ENCODE measurements at places on chromosomes 12 and 14.

DNA sequence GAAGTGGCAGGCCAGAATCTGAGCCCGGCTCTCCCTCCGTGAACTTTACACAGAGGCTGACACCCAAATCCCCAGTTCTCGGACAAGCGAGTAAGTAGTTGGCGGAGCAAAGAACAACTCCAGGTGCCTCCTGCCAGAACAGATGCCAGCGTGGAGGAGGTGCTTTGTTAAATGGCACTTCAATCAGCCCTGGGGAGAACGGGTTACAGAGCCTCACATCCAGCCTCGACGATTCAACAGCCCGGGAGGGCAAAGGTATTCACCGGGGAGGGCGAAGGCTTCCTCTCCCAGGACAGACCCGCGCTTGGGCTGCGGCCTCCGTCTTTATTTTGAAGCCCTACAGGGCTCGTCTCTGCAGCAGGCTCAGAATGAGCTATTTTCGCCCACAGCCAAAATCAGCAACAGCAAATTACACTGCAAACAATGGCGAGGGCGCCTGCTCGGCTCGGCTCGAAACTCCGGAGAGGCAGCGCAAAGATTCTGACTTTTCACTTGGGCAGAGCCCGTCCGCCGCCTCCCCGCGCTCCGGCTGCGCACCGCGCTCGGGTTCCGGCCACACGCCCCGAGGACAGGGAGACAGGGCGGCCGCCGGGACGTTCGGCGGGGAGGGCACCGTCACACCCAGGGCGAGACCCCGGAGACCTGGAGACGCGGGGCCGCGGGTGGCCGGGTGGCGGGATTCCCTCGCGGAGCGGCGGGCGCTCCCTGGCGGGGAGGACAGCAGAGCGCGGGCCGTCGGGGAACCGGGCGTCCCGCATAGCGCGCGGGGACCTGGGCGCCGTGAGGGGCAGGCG, 811 bp downstream of the TMCC3 start:
- no peaks in the 10 kb centered on the region for H3K4me1 ChIP-seq
- peaks cover 5% of the 10 kb centered on the region for H3K27me3 ChIP-seq
- H3K4me3 ChIP-seq = peak overlapping the region; percentile 72
- no peak overlapping the region for H3K27ac ChIP-seq
- peak; percentile 52 for DNase-seq

- H3K27ac ChIP-seq = no peak overlapping the region
- DNase-seq = no peak
- no peaks in the 10 kb centered on the region for H3K4me1 ChIP-seq
- H3K4me3 ChIP-seq = no peak overlapping the region
- no peaks in the 10 kb centered on the region for H3K36me3 ChIP-seq
Measured at GRCh38 chr12:67732857-67733256, 84.3 kb downstream of the DYRK2 start.

DNA sequence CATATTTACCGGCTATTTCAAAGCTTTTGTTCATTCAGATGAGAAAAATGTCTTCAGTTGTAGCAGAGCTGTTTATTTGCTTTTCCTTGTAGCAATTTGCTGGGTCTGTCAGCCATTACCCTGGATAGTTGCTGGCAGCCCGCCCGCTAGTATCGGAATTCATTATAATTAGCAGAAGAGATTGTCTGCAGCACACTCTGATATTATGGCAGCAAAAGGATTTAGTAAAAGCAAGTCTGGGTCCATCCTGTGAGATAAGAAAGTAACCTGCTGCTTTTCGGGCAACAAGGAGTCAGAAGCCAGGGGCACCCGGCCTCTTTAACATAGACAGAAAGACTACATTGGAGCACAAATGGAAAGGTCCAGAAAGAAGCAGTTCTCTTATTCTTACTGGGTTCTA, 6.1 kb upstream of the SLC35E3 start:
- H3K36me3 ChIP-seq = no peaks in the 10 kb centered on the region
- no peak for DNase-seq
- H3K27me3 ChIP-seq = no peaks in the 10 kb centered on the region
- H3K4me1 ChIP-seq = peaks cover 2% of the 10 kb centered on the region
- no peak overlapping the region for H3K4me3 ChIP-seq

GRCh38 chr14:67529947-67530935, 2.8 kb upstream of the PLEKHH1 start:
- H3K27ac ChIP-seq = no peak overlapping the region
- no peak for DNase-seq
- H3K4me1 ChIP-seq = no peaks in the 10 kb centered on the region
- no peaks in the 10 kb centered on the region for H3K36me3 ChIP-seq
- peaks cover 9% of the 10 kb centered on the region for H3K27me3 ChIP-seq
- H3K4me3 ChIP-seq = no peak overlapping the region

GRCh38 chr12:124487066-124487833, 80.2 kb downstream of the NCOR2 start:
- peaks cover 5% of the 10 kb centered on the region for H3K36me3 ChIP-seq
- no peak for DNase-seq
- H3K4me3 ChIP-seq = no peak overlapping the region
- H3K27ac ChIP-seq = no peak overlapping the region
- H3K27me3 ChIP-seq = no peaks in the 10 kb centered on the region

GRCh38 chr12:45220969-45221368, 5.1 kb downstream of the ANO6 start:
- H3K4me1 ChIP-seq = peaks cover 2% of the 10 kb centered on the region
- H3K36me3 ChIP-seq = no peaks in the 10 kb centered on the region
- H3K4me3 ChIP-seq = no peak overlapping the region

- H3K4me1 ChIP-seq = no peaks in the 10 kb centered on the region
- no peak overlapping the region for H3K27ac ChIP-seq
- no peaks in the 10 kb centered on the region for H3K27me3 ChIP-seq
- no peak overlapping the region for H3K4me3 ChIP-seq
- no peaks in the 10 kb centered on the region for H3K36me3 ChIP-seq
- DNase-seq = no peak
Measured at GRCh38 chr14:64400829-64401459, 12.8 kb downstream of the MTHFD1 start.

- no peak for DNase-seq
- H3K4me3 ChIP-seq = no peak overlapping the region
- H3K4me1 ChIP-seq = no peaks in the 10 kb centered on the region
Measured at GRCh38 chr14:20956376-20956976, 1.2 kb downstream of the RNASE2 start.

DNA sequence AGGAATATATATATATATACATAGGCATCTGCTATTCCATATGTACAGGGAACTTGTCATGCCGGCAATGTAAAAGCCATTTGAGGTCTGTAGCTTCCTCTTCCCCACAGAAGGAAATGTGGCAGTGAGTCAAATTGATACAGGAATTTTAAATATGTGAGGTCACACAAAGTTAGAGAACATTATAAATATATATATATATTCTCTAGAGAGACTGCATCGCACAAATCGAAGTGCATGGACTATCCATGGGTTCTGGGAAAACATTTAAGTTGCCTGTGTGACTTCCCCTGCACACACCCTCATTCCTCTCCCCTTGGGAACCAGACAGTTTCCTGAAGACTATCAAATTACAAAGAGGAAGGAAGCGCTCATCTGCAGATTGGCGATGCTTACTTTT, 100.9 kb upstream of the CCDC91 start:
- H3K27ac ChIP-seq = no peak overlapping the region
- H3K27me3 ChIP-seq = no peaks in the 10 kb centered on the region
- H3K4me1 ChIP-seq = no peaks in the 10 kb centered on the region
- no peak overlapping the region for H3K4me3 ChIP-seq

DNA sequence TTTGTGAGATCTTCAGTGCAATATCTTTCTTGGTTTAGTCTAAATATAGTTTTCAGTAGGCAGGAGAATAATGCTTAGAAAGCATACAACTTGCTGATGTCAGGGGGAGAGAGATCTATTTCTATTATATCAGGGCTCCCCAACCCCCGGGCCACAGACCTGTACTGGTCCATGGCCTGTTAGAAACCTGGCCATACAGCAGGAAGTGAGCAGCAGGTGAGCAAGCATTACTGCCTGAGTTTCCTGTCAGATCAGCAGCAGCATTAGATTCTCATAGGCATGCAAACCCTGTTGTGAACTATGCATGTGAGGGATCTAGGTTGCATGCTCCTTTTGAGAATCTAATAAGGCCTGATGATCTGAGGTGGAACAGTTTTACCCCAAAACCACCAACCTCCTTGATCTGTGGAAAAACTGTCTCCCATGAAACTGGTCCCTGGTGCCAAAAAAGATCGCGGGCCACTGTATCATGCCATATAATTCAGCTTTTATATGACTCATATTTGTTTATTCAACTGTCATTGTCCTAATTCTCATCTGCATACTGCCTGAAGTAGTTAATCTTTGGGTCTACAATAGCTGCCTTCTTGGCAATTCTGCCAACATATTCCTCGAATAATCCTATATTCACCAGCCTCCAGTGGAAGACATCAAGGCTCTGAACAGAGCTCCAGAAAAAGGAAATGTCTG, 163.6 kb upstream of the DYRK2 start:
- no peaks in the 10 kb centered on the region for H3K4me1 ChIP-seq
- no peak for DNase-seq
- peaks cover 4% of the 10 kb centered on the region for H3K27me3 ChIP-seq
- H3K4me3 ChIP-seq = no peak overlapping the region
- no peak overlapping the region for H3K27ac ChIP-seq

GRCh38 chr12:101992091-101992490, 69.7 kb downstream of the WASHC3 start:
- H3K27ac ChIP-seq = no peak overlapping the region
- no peaks in the 10 kb centered on the region for H3K36me3 ChIP-seq
- H3K27me3 ChIP-seq = no peaks in the 10 kb centered on the region
- no peak overlapping the region for H3K4me3 ChIP-seq
- peak; percentile 23 for DNase-seq

DNA sequence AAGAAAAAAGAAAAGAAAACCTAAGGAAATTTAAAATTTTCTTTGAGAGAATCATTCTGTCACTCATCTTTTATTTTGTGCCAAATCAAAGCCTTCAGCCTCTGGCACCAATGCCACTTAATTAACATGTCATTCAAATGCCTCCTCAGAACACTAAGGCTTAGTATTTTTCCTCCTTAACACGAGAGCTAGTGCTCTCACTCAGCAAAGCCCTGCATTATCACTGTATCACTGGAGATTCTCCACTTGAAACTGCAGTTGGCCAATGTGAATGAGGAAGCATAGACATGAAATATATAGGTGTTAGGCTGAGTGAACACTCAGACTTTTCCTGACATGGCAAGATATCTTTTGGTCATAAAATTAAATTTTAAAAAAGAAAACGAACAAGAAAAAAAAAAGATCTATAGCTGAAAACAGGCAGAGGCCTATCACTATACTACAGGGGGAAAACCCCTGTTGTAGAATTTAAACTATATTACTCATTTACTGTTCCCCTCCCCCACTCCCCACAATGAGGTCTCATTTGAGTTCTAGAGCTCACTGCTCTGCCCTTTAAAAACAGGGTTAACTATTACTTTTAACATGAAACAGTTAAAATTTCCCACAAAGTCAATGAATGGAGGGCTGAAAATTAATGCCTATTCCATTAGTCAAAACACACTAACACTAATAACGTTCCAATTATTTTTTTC, 5.1 kb downstream of the MBIP start:
- no peak overlapping the region for H3K4me3 ChIP-seq
- H3K27me3 ChIP-seq = no peaks in the 10 kb centered on the region
- H3K27ac ChIP-seq = no peak overlapping the region
- DNase-seq = no peak
- H3K36me3 ChIP-seq = peaks cover 3% of the 10 kb centered on the region
- H3K4me1 ChIP-seq = no peaks in the 10 kb centered on the region

GRCh38 chr12:45235087-45236025, 19.5 kb downstream of the ANO6 start:
- H3K36me3 ChIP-seq = no peaks in the 10 kb centered on the region
- peaks cover 35% of the 10 kb centered on the region for H3K4me1 ChIP-seq
- DNase-seq = peak; percentile 32
- peak overlapping the region; percentile 15 for H3K4me3 ChIP-seq
- peak overlapping the region; percentile 95 for H3K27ac ChIP-seq
- no peaks in the 10 kb centered on the region for H3K27me3 ChIP-seq

DNA sequence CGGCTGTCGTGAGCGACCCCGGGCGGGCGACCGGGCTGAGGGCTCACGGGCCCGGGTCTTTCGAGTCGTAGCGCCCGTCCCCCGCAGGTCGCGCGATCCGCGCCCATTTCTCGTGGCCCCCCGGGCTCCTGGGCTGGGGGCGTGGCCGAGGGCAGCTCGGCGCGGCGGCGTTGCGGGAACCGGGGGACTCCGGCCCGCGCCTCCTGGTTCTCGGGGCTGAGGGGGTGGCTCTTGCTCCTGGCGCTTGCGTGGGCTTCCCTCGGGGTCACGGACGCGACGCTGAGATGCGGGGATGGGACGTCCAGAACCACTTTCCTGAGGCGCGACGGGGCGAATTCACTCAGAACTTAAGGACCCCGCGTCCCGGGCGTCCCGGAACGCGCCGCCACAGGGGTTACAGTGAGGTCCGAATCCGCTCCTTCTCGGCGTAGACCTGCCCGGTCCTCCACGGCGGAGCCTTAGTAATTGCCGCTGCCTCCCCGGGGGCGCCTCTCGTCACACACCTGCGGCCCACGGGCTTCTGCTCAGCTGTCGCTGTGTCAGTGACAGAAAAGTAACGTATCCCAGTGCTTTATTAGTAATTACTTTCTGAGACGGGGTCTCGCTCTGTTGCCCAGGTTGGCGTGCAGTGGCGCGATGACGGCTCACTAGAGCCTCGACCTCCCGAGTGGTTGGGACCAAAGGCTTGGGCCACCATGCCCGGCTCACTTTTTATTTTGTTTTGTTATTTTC, 606 bp downstream of the EP400 start:
- H3K36me3 ChIP-seq = no peaks in the 10 kb centered on the region
- H3K27me3 ChIP-seq = no peaks in the 10 kb centered on the region
- no peak for DNase-seq
- H3K4me3 ChIP-seq = peak overlapping the region; percentile 84

DNA sequence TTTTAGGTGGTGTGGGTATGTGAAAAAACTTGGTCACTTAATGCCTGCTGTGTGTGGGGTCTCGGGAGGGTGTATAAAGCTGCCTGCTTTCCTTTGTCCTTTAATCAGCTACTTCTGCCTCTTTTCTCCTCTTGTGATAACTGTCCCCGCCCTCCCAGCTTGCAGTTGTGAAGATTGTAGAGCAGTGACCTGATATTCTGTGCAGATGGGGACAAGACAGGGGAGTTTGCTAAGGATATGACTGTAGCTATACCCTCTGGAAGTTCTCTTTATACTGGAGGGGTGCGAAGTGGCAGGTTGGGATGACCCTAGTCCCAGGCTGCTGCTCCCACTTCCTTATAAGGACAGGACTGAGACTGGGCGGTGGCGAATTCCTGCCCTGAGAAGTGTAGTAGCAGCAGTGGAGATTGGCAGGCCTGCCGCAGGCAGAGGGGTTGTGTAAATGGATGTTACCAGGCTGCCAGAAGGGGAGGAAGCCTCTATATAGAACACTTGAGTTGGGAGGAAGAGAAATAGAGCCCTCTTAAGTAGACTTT, 835 bp downstream of the MYL6 start:
- H3K36me3 ChIP-seq = peaks cover 28% of the 10 kb centered on the region
- DNase-seq = peak; percentile 89
- H3K27ac ChIP-seq = peak overlapping the region; percentile 95
- H3K4me3 ChIP-seq = peak overlapping the region; percentile 81
- peaks cover 14% of the 10 kb centered on the region for H3K4me1 ChIP-seq

- H3K27me3 ChIP-seq = no peaks in the 10 kb centered on the region
- H3K4me1 ChIP-seq = peaks cover 30% of the 10 kb centered on the region
- no peak for DNase-seq
- H3K36me3 ChIP-seq = no peaks in the 10 kb centered on the region
Measured at GRCh38 chr12:122947352-122947792, 18.9 kb downstream of the ABCB9 start.

- no peak overlapping the region for H3K4me3 ChIP-seq
- no peak for DNase-seq
- H3K27ac ChIP-seq = no peak overlapping the region
- H3K4me1 ChIP-seq = peaks cover 2% of the 10 kb centered on the region
- no peaks in the 10 kb centered on the region for H3K27me3 ChIP-seq
- no peaks in the 10 kb centered on the region for H3K36me3 ChIP-seq
Measured at GRCh38 chr12:51428256-51428655, 3.6 kb downstream of the SLC4A8 start.

- peaks cover 11% of the 10 kb centered on the region for H3K36me3 ChIP-seq
- DNase-seq = no peak
- H3K4me3 ChIP-seq = no peak overlapping the region
- H3K27me3 ChIP-seq = no peaks in the 10 kb centered on the region
- H3K4me1 ChIP-seq = peaks cover 63% of the 10 kb centered on the region
Measured at GRCh38 chr12:108697905-108698304, 33.4 kb downstream of the CORO1C start.

Measured in fibroblast of lung (primary cell).